Putamen (tissue), 1 donor: ENCODE measurements at places on chromosomes 5 and 9.

DNA sequence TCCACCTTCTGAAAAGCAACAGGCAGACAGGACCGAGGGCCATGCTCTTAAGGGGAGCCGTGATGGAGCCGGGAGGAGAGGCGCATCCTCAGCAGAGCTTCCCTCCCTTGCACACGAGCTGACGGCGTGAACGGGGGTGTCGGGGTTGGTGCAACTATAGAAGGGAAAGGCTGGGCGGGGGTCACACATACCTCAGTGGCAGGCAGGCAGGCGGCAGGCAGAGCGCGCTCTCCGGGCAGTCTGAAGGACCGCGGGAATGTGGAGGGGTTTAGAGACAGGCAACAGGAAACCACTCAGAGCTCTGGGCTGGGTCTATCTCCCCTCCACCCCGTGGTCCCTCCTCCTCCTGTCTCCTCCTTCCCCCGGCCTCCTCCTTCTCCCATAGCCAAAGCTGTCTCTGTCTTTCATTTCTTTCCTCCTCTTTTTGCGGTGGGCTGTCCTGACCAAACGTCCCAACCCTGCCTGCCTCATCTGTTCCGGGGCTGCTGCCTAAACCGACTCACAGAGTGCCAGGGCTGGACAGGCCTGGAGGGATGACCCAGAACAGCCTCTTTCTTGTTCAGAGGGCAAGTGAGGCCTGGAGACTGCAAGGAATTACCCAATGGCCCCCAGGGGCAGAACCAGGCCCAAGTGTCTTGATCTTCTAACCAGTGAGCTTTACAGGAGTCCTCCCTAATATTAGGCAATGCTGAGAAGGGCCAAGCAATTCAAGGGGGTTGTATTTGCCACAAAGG lies at the start of gene SPARC:
Gene SPARC (minus strand): TSS at position 242 of the 734 bp plus-strand sequence. CDS start 10,727 bp downstream, outside the sequence.
- peak; percentile 74 for DNase-seq

- no peak for DNase-seq
These were observed 30.4 kb downstream of the DUSP1 start for GRCh38 chr5:172740428-172741205.

- DNase-seq, result peak; percentile 5
These were observed 21.7 kb upstream of the SPINK7 start for GRCh38 chr5:148290271-148291195.

GRCh38 chr5:1799110-1799601 lies 481 bp downstream of the MRPL36 start:
- no peak for DNase-seq

DNA sequence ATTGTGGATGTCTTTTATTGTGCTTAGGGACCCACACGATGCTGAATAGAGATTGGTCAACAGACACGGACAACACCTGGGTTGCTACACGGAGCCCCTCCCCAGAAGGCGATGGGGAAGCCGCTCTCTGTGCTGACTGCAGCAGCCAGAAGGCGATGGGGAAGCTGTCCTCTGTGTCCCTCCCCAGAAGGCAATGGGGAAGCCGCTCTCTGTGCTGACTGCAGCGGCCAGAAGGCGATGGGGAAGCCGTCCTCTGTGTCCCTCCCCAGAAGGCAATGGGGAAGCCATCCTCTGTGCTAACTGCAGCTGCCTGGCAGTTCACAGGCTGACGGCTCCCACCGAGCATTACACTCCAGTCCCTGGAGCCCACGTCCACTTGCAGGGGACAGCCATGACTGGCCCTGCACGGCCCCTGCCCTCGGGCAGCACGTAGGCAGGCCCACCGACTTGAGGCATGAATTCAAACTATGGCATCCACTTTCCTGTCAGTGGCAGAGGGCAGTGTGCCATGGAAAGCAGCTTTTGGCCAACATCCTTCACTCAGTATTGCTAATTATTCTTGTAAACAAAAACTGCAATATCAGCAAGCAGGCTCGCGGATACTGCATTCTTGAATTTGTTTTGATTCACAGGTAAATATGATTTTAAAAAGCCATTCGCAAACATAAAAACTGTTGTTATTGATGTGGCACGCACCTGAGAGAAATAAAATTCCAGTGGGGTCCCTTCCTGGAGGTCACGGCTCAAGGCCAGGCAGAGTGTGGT lies 48.1 kb upstream of the CLPTM1L start:
- no peak for DNase-seq

DNA sequence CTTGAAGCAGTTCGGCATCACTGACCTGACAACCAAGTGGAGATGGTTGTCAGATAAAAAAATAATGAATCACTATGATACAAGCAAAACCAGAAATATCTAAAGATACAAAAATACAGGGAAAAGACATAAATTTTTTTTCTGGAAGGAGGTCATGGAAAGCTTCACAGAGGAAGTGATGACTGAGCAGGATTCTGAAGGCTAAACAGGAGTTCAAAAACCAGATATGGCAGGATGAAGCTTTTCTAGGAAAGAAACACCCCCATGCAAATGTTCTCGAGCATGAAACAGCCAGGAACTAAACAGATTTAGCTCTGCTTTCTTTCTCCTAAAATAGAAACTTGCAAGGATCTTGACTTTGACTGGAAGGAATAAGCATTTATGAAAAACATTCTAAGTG lies 60.7 kb upstream of the IFNE start:
- no peak for DNase-seq

DNA sequence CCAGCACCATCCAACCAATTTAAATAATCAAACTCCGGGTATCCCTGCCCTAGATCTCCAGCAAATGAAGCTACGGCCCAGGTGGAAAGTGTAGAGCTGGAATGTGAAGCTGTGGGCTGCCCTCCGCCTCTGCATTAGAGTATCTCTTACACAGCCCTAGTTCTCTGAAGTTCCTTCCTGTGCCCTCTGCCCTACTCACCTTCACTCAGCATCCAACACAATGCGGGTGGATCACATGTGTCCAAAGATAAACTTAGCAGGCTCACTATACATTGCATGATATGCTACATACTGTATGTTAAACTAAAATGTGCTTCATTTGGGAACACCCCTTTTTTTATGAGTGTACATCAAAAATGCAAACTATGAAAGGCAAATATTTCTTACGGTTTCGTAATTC lies 70.0 kb upstream of the RAD23B start:
- no peak for DNase-seq

DNA sequence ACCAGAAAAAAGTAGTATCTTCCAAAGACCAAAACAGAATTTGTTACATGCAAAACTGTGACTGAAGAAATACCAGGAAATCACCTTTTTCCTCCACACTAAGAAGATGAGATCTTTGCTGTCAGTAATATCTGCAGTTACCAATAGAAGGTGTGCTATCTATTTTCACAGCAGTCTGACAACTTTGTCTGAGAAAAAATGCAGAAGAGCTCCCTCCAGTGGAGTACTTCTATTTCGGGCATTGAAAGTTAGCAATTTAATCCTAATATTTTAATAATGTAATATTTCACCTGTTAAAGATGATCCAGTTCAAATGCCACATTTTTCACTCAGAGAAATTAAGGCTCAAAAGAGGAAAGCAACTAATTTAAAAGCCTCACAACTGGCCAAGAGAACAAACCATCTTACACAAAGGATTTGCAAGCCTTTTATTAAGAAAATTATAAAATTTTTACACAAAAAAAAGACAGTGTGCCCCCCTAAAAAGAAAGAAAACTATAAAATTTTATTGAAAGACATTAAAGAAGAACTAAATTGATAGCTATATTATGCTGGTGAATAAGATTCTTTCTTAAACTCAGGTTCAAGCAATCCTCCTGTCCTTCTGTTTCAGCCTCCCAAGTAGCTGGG lies 50.6 kb downstream of the DEPDC1B start:
- DNase-seq, result peak; percentile 26

- DNase-seq, result no peak
These were observed 68.4 kb downstream of the ANKRD33B start for GRCh38 chr5:10632110-10632761.

- DNase-seq, result no peak
These were observed 1660.8 kb upstream of the ACO1 start for GRCh38 chr9:30723656-30724055.

DNA sequence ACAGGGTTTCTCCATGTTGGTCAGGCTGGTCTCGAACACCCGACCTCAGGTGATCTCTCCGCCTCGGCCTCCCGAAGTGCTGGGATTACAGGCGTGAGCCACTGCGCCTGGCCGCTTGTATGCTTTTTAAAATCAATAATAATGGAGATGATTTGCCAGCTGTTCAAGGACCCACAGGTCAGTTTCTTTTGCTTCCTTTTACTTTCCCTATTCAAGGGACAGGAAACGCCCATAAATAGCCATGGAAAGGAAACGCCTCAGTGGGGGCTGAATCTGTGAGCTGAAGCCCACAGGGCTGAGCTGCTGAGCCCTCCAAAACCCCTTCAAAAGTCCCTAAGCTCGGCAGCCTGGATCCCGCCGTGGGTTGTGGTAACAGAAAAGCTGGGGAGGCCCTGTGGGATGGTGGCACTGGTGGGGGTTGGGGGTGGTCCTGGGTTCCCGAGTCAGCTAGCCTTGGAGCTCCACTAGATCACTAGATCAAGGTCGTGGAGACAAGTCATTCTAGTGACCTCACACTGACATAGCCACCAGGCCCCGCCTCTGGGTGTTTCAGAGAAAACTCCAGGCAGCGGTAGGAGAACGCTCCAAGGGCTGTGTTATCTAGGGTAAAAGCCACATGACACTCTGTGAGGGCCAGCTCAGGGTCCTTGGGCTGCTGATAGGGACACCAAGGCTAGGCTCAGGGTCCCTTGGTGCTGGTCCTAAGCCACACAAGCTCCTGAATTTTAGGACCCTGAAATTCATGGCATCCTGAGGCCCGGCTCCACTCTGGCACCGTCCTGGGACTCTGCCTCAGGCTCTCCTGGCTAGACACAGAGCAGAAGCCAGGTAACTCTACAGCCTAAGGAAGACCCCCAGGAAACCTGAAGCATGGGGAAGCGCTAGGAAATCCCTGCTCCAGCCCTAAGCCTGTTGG lies 18.0 kb upstream of the DUSP1 start:
- no peak for DNase-seq

- DNase-seq, result no peak
These were observed 38.7 kb downstream of the COL23A1 start for GRCh38 chr5:178551468-178551867.

GRCh38 chr9:20447291-20447690 lies 175.0 kb downstream of the MLLT3 start:
- no peak for DNase-seq

- peak; percentile 22 for DNase-seq
These were observed 64.7 kb upstream of the ABCA1 start for GRCh38 chr9:104992659-104993058.

GRCh38 chr5:133421394-133421793 lies 190.9 kb downstream of the FSTL4 start:
- no peak for DNase-seq

- DNase-seq, result no peak
These were observed 24.6 kb downstream of the UBAP1 start for GRCh38 chr9:34203275-34203991.

GRCh38 chr5:78811121-78811817 lies 162.7 kb upstream of the LHFPL2 start:
- no peak for DNase-seq

DNA sequence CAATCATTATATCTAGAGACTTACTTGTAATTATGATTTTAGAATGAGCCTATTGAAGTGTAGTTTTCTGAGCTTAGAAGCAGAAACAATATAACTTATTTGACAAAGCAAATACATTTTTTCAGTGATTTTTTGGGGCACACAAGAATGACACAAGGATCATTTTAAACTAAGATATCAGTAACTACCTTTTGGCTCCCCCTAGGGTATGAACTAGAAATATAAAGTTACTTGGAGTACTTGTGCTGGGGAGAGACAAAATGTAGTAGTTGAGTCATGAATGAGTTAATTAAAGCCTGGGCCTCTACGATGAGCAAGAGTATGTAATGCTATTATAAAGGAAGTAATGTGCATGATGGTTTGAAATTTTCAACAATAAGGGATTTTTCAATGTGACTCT lies 1244.1 kb upstream of the ACO1 start:
- no peak for DNase-seq

- DNase-seq, result no peak
These were observed 26.4 kb downstream of the TNPO1 start for GRCh38 chr5:72842816-72843215.

- no peak for DNase-seq
These were observed 38.8 kb upstream of the ANXA2R start for GRCh38 chr5:43078956-43079355.

DNA sequence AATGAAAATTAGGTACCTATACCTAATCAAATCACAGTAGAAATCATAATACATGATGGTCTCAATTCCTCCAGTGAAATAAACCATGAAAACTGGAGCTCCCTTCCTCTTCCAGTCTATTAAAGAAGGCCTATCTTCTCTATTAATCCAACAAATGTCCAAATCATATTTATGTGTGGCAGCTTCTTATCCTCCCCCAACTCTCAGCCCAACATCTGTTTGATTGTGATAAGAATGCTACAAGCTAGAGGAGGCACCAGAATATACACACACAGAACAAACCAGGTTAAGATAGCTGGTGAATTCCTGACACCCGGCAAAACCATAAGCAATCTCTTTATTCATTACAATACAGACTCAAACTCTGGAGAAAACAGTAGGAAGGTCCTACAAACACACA lies 110.8 kb downstream of the FBXL17 start:
- DNase-seq, result no peak

DNA sequence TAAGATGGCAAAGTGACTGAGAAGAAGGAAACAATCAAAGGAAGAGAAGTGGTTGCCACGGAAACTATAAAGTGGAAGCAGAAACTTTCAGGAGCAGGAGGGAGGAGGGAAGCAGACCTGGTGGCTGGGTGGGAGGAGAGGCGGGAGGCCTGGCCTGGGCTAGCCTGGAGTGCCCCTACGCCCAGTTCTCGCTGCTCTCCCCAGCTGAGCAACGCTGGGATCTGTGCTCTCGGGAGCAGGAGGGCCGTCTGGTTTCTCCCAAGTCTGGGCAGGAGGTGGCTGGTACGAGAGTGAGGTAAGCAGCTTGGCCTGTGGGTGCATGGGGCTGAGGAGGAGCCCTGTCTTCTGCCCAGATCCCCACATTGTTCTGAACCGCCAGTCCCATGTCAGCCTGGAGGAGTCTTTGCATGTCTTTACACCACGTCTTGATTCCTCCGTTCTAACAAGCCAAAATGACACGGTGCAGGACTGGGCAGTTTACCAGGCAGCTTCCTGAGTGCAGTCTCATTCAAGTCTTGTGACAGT lies 15.0 kb upstream of the DAB2IP start:
- no peak for DNase-seq

DNA sequence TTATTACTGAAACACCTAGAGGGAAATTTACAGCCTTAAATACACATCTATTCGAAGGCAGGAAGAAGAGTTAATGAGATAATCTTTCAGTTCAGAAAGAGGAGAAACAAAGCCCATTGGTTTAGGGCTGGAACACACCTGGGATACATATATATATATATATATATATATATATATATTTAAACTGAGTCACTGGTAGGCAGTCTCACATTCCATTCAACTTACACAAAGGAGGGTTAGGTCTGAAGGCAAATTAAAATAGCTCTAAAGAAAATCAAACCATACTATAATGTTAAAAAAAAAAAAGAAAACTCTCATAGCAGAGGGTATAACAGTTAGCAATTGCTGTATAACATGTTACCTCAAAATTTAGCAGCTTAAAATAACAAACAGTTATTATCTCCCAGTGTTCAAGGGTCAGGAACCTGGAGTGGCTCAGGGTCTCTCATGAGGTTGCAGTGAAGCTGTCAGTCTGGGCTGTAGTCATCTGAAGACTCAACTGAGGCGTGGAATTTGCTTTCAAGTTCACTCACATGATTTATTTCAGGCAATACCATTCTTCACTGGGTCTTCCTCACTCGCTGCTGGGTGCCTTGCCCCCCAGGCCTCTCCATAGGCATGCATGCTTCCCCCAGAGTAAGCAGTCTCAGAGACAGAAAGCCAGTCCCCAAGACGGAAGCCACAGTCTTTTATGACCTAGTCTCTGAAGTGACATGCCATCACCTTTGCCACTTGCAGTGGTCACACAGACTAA lies 332.8 kb downstream of the NSG2 start:
- DNase-seq, result no peak
